ENCODE measurements at places on chromosomes 4 and X. TPM values are rescaled to one million over a fixed set of nuclear protein-coding genes. Genes with fewer than 3 reads are reported as not detected.

DNA sequence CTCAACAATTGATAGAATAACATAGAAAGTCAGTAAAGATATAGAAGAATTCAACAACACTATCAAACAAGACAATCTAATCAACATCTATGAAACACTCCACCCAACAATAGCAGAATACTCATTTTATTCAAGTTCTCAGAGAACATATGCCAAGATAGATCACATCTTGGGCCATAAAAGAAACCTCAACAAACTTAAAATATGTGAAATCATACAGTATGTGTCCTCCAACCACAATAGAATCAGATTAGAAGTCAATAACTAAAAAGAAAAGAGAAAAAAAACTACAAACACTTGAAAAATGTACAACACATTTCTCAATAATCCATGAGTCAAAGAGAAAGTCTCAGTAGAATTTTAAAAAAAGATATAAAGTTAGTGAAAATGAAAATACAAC, 78.6 kb upstream of the LDB2 start:
- H3K36me3 ChIP-seq, result no peaks in the 10 kb centered on the region
- no peak overlapping the region for H3K4me3 ChIP-seq
- H3K27ac ChIP-seq, result no peak overlapping the region
- H3K4me1 ChIP-seq, result no peaks in the 10 kb centered on the region
- H3K27me3 ChIP-seq, result peaks cover 6% of the 10 kb centered on the region
- no peak for DNase-seq

Gene PABPC1L2A
- total RNA-seq, result not detected

- DNase-seq, result no peak
- peaks cover 5% of the 10 kb centered on the region for H3K4me1 ChIP-seq
- peaks cover 22% of the 10 kb centered on the region for H3K27me3 ChIP-seq
- no peak overlapping the region for H3K27ac ChIP-seq
- peaks cover 2% of the 10 kb centered on the region for H3K36me3 ChIP-seq
- no peak overlapping the region for H3K4me3 ChIP-seq
Measured at GRCh38 chrX:103550415-103551051, 31.2 kb upstream of the RAB40A start.

GRCh38 chrX:118503260-118504041, 7.8 kb downstream of the DOCK11 start:
- no peak for DNase-seq
- H3K4me3 ChIP-seq, result peak overlapping the region; percentile 86
- H3K4me1 ChIP-seq, result peaks cover 52% of the 10 kb centered on the region
- peak overlapping the region; percentile 89 for H3K27ac ChIP-seq

Gene ZFP42
- not detected for total RNA-seq

Gene FGF2
- 2.7 TPM for total RNA-seq

- peaks cover 5% of the 10 kb centered on the region for H3K36me3 ChIP-seq
- DNase-seq, result peak; percentile 19
- no peaks in the 10 kb centered on the region for H3K27me3 ChIP-seq
Measured at GRCh38 chrX:154695911-154696675, 42.7 kb upstream of the CTAG2 start.

Gene VCX
- not detected for total RNA-seq

DNA sequence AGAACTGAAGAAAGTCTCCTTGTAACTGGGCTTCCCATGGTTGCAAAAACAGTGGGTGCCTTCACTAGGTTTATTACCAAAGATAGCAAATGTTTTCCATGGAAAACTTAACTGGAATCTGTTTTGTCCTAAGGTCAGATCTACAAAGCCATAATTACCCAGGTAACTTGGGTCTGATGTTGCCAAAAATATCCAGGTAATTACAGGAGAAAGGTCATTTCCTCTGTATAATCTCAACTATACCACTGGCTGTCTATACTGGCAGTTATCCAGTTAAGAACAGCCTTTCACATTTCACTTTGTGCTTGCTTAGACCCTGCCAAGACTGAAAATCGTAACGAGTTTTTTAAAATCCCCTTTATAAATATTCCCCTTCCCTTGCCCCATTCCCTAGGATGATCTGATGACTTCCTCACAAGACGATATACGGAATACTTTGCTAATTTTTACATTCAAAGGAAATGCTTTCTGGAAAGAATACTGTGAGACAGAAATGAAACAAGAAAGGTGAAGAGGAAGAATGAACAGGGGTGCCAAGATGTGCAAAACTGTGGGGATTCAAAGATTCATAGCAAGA, 105.5 kb downstream of the MAML3 start:
- DNase-seq, result no peak
- H3K4me3 ChIP-seq, result peak overlapping the region; percentile 94
- H3K27ac ChIP-seq, result no peak overlapping the region
- H3K4me1 ChIP-seq, result peaks cover 46% of the 10 kb centered on the region
- no peaks in the 10 kb centered on the region for H3K36me3 ChIP-seq
- H3K27me3 ChIP-seq, result peaks cover 17% of the 10 kb centered on the region

- peaks cover 8% of the 10 kb centered on the region for H3K27me3 ChIP-seq
- peak overlapping the region; percentile 21 for H3K4me3 ChIP-seq
- H3K36me3 ChIP-seq, result no peaks in the 10 kb centered on the region
- no peak for DNase-seq
Measured at GRCh38 chr4:78937837-78938236, 1.4 kb downstream of the PAQR3 start.

Gene KLB
- not detected for total RNA-seq

- peak within 1 kb of the TSS; percentile 84 for H3K4me3 ChIP-seq
- peak; percentile 33 for DNase-seq
- H3K27ac ChIP-seq, result no peak within 1 kb of the TSS
Measured at GRCh38 chr4:74038425-74039314, at the start of gene CXCL3. Gene CXCL3 (minus strand): TSS chr4:74038689. CDS start chr4:74038611, 78 bp downstream.

- peaks cover 3% of the 10 kb centered on the region for H3K36me3 ChIP-seq
- peak overlapping the region; percentile 73 for H3K27ac ChIP-seq
- no peak for DNase-seq
- peak overlapping the region; percentile 2 for H3K4me3 ChIP-seq
- H3K4me1 ChIP-seq, result peaks cover 33% of the 10 kb centered on the region
Measured at GRCh38 chr4:55549888-55550287, 3.2 kb upstream of the CLOCK start.

- H3K4me3 ChIP-seq, result no peak overlapping the region
- DNase-seq, result no peak
- H3K4me1 ChIP-seq, result no peaks in the 10 kb centered on the region
- no peak overlapping the region for H3K27ac ChIP-seq
- no peaks in the 10 kb centered on the region for H3K36me3 ChIP-seq
- no peaks in the 10 kb centered on the region for H3K27me3 ChIP-seq
Measured at GRCh38 chrX:33416273-33416805, 205.0 kb upstream of the DMD start.

DNA sequence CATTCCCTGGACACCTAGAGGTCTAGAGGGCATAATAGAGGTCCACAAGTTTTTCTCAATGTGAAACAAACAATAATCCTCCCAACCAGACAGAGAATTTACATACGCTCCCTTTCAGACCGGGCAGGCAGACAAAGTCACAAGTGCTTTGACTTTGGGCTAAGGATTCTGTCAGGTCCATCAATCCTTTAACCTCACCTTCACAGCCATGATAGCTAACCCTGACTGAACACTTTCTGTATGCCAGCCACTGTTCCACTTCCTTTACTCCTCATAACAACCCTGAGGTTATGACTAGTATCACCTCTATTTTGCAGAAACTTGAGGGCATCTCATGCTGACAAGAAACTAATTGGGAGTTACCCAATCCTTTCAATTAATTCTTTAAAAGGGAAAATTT, 118.8 kb upstream of the AFF2 start:
- peak overlapping the region; percentile 84 for H3K4me3 ChIP-seq
- DNase-seq, result peak; percentile 6
- H3K27ac ChIP-seq, result peak overlapping the region; percentile 85
- no peaks in the 10 kb centered on the region for H3K36me3 ChIP-seq
- H3K4me1 ChIP-seq, result peaks cover 30% of the 10 kb centered on the region

GRCh38 chr4:1047106-1047975, 35.9 kb downstream of the FGFRL1 start:
- H3K27ac ChIP-seq, result no peak overlapping the region
- peaks cover 24% of the 10 kb centered on the region for H3K27me3 ChIP-seq
- no peak overlapping the region for H3K4me3 ChIP-seq
- no peak for DNase-seq
- no peaks in the 10 kb centered on the region for H3K36me3 ChIP-seq

- H3K27me3 ChIP-seq, result no peaks in the 10 kb centered on the region
- no peaks in the 10 kb centered on the region for H3K4me1 ChIP-seq
- no peak overlapping the region for H3K27ac ChIP-seq
Measured at GRCh38 chrX:31483336-31483735, 411.5 kb upstream of the FTHL17 start.

DNA sequence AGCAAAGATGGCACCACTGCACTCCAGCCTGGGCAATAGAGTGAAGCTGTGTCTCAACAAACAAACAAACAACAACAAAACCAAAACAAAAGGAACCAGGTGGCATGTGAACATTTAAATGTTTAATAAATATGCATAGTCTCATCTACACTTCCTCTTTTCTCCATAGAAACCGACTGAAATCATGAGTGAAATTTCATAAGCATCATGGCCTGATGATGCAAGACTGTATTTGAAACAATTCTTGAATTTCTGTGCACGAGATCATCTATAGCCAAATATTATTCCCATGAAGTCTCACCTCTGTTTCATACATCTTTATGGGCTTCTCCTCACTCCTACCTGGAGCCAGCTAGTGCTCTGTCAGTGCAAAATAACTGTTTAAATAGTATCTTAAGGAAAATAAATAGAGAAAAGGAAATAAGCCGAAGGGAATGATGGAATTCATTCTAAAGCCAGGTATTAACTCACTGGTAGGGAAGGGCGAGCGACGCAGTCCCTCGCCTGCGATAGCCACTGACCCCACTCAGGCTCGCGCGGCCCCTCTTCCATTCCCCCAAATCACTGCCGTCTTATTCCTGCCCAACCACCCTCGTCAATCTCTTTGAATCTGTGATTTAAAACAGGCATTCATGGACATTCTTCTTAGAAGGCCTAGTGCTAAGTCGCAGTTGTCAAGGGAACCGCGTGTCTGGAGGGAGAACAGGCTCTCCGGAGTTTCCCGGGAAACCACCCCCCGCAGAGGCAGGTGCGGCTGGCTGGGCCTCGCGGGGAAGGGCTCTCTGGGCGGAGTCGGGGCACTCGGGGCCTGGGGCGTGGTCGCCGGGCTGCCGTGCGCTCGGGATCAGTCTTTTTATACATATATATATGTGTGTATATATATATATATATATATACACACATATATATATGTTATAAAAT, 52.4 kb upstream of the TRIM2 start:
- DNase-seq, result no peak
- no peaks in the 10 kb centered on the region for H3K36me3 ChIP-seq
- H3K27ac ChIP-seq, result no peak overlapping the region
- peaks cover 55% of the 10 kb centered on the region for H3K4me1 ChIP-seq
- peak overlapping the region; percentile 93 for H3K4me3 ChIP-seq
- peaks cover 25% of the 10 kb centered on the region for H3K27me3 ChIP-seq

GRCh38 chrX:8242431-8243020, 71.5 kb upstream of the VCX2 start:
- no peak for DNase-seq
- H3K27ac ChIP-seq, result no peak overlapping the region
- no peaks in the 10 kb centered on the region for H3K36me3 ChIP-seq
- H3K4me3 ChIP-seq, result no peak overlapping the region

Gene SMAD1
- total RNA-seq, result 3.1 TPM

- no peaks in the 10 kb centered on the region for H3K27me3 ChIP-seq
- DNase-seq, result no peak
- no peak overlapping the region for H3K4me3 ChIP-seq
Measured at GRCh38 chr4:37653601-37654000, 32.6 kb downstream of the RELL1 start.

Gene SPANXB1
- not detected for total RNA-seq

DNA sequence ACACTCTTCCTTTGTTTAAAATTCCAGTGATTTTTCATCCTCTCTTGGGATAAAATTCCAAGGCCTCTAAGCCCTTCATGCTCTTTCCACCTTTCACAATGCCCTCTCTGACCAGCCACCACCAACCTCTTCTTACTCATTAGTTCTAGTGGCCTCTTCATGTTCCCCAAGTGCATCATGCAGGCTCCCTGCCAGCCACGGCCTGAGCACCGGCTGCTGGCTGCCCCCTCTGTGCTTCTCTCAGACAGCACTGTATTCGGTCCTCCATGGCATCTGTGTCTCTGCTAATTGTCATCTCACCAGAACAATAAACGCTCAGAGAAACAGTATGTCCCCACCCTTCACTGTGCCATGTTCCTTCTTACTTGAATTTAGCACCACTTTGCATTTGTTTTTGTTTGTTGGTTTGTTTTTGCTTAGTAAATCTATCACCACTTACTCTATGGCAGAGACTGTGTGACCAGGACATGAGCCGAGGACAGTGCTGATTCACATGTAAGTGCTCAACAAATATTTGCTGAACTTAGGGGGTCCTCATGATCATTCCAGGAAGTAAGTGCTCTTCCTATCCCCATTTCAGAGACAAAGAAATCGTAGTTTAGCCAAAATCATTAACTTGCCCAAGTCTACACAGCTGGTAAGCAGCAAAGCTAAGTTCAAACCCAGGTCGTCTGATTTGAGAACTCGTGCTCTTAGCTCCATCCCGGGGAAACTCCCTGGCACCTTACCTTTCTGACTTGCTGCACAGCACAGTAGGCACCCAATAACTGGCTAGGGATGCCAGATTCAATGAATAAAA, 77.1 kb upstream of the UCP1 start:
- no peak for DNase-seq
- H3K27ac ChIP-seq, result no peak overlapping the region
- H3K4me3 ChIP-seq, result no peak overlapping the region
- H3K4me1 ChIP-seq, result no peaks in the 10 kb centered on the region

DNA sequence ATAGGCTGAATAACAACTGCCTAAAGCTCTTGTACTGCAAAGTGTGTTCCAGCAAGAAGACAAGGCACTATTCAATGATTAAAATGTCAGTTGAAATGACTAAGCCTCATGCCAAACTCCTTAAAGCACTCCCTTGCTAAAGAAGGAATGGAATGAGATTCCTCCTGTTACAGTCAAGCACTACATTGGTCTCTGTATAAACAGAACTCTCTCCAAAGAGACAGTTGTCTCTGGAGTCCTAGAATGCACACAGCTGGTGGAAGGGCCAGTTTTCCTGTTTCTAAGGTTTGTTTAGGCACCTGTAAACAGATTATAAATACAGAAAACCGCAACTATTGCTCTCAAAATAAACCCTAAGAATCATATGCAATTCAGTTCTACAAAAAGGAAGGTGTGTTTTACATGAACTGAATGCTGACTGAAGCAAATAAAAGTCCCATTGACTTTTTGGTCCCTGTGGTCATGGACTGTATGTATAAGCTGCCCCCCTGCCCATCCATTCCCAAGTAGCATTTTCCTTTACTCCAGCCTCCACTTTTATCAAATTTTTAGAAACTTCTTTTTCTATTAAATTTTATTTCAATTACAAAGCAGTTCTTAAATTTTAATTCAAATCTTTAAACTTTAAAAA, 47.0 kb downstream of the FAT1 start:
- no peaks in the 10 kb centered on the region for H3K27me3 ChIP-seq
- no peak overlapping the region for H3K4me3 ChIP-seq
- H3K36me3 ChIP-seq, result no peaks in the 10 kb centered on the region
- no peak overlapping the region for H3K27ac ChIP-seq
- no peaks in the 10 kb centered on the region for H3K4me1 ChIP-seq
- no peak for DNase-seq

GRCh38 chrX:42696536-42697124, 81.3 kb downstream of the PPP1R2C start:
- DNase-seq, result no peak
- peaks cover 8% of the 10 kb centered on the region for H3K4me1 ChIP-seq
- H3K27ac ChIP-seq, result no peak overlapping the region
- H3K36me3 ChIP-seq, result no peaks in the 10 kb centered on the region
- peaks cover 25% of the 10 kb centered on the region for H3K27me3 ChIP-seq
